ENCODE measurements at places on chromosomes 5 and 9.

DNA sequence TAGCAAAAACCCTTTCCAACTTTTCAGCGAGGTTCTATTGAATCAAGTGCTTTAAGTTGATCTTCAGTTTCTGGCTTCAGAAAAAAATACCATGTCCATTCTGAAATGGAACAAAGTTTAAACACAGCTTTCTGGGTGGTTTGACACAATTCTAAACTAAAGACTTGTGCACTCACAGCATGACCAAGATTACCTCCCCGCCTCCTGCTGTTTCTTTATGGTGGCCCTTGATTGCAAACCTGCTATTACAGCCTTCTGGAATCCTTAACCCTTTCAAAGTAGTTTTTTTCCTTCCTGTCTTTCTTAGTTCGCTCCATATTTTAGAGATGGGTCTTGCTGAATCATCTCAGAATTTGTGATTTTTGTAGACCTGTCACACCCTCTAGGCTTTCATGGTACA is 135.9 kb upstream of the FBN2 start:
- DNase-seq: no peak

- DNase-seq: no peak
Observed at GRCh38 chr9:124657516-124657915, 113.6 kb downstream of the NR6A1 start.

- DNase-seq: no peak
Observed at GRCh38 chr5:145471831-145472612, 363.1 kb downstream of the PRELID2 start.

DNA sequence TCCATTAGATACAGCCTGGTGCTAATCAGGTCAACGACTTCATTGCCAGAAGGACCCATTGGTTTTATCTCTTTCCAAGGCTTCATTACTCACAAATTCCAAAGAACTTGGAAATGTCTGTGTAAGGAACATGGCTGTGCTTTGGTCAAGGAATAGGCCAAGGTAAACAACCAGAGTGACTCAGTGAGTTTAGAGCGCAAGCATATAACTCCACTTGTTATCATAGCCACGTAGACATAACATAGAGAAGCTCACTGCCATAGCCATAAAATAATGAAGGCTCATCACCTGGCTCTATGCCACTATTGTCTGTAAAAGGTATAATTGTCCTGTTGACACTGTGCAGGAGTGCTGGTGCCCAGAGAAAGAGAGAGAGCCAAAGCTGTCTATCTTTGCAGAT is 139.3 kb upstream of the PLCXD3 start:
- DNase-seq: no peak

- DNase-seq: no peak
Observed at GRCh38 chr5:148445578-148445977, 61.8 kb downstream of the FBXO38 start.

GRCh38 chr5:10831419-10831818 is 70.4 kb upstream of the DAP start:
- no peak for DNase-seq

DNA sequence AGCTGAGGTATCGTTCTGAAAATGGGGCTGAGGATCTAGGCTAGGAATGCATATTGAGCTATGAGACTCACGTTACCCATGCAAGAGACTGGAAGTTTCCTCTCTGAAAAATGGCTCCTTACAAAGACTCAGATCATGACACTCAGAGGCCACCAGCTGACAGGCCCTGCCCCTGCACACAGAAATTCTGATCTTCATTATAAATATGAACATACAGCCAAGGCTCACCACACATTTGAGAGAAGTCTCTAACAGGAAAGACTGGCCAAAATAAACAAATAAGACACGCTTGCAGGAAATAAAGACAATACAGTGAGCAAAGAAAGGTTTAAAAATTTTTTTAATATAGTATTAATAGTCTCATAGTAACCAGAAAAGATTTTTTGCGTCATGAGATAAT is 365.9 kb downstream of the NFIB start:
- no peak for DNase-seq

Measured in substantia nigra (tissue), 51 donors.